ENCODE measurements at places on chromosomes 2 and 18.

DNA sequence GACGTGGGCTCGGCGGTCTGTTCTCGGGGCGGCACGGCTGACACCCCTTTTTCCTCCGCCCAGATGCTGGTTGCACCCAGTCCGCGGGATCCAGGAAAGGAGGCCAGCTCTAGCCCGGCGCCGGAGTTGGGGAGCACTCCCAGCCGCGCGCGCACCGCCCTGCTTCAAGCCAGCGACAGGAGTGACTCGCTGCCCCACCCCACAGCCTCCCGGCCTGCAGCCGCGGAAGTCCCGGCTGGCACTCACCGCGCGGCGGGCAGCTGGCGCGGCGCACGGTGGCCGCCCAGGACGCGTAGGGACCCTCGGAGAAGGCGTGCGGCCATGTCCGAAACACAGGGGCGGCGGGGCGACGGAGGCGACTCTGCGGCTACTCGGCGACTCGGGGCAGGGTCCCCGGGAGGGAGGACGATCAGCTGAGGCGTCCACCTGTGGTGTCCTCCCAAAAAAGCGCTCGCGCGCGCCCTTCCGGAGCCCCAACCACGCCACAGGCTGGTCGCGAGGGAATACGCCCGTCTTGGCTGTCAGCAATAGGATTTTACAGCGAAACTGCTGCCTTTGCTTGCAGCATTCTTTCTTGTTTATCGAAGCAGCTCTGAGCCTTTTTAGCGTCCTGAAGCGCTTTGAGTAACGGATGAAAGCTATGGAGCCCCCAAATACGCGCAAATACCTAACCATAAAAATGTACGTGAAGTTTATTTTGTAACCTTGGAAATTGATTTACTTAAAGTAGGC lies at the start of gene ACADL:
Gene ACADL, minus strand, starts transcription at position 507 of the 732 bp plus-strand sequence. Its CDS starts 184 bp downstream, at position 323.
- DNase-seq, result peak; percentile 82

GRCh38 chr18:76259711-76260110 lies 235.3 kb downstream of the ZNF516 start:
- DNase-seq, result peak; percentile 69

DNA sequence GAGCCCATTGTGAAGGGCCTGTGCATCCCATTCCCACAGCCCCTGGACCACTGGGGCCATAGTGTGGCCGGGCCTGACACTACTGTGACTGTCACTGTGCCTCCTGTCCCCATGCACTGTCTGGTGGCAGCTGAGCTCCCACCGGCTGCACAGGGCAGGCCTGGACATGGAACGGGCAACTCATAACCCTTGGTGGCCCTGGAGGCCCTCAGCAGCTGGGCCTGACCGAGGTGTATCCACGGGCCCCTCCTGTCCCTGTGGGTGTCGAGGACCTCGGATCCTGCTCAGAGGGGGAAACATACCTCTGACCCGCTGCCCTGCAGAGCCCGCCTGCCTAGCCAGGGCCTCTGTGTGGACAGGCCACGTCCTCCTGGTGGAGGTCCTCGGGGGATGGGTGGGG lies 7.8 kb upstream of the GAL3ST2 start:
- DNase-seq, result no peak

DNA sequence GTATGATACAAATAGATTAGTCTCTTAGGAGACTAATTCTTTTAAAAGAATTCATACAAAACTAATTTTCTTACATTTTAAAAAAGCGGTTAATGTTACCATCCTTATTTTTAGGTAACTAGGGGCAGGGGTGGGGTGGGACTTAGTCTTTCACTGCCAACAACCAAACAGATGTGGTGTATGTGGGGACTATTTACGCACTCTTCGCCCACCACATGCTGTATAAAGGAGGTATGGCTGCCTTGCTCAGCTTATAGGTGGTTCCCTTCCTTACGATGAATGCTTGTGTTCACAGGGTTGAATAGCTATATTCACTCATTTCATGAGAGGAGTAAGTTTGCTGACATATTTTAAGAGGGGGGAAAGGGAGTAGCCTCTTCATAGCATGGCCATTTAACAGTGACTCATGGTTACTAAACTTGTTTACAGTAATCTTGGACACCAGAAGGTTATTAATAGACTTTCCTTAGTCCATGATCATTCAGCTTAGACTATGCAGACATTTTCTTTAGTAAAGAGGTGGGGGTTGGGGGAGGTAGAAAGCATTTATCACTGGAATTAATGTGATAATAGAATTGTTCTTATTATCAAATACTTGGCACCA lies 61.8 kb downstream of the CAB39 start:
- DNase-seq, result no peak

GRCh38 chr2:127046579-127046978 lies 60.4 kb downstream of the BIN1 start:
- peak; percentile 22 for DNase-seq

DNA sequence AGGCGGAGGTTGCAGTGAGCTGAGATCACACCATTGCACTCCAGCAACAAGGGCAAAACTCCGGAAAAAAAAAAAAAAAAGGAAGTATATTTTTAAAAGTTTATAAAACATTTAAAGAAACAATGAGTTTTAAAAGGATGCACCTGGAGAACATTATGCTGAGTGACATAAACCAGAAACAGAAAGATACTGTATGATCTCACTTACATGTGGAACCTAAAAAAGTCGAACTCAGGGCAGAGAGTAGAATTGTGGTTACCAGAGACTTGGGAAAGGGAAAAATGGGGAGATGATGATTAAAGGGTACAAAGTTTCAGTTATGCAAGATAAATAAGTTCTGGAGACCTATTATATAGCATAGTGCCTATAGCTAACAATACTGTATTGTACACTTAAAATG lies 52.8 kb upstream of the RTN4 start:
- DNase-seq, result no peak

- no peak for DNase-seq
Observed at GRCh38 chr2:174729797-174730697, 34.2 kb downstream of the CHRNA1 start.

DNA sequence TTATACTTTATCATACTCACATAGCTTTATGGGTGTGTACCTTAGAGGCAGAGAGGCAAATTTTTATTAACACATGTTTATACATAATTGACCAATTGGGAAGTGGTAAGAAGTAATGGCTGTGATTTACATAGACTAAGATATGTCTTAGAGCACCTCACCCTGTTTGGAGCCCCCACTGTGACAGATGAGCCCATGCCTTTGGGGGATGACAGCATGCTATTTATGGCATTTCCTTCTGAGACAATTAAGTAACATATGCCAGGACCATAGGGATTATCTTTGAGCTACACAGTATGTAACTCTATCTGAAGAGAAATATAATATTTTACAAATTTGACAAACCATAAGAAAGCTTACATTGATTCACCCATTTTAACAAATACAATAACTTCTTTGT lies 1655.3 kb upstream of the ACVR2A start:
- DNase-seq, result no peak

DNA sequence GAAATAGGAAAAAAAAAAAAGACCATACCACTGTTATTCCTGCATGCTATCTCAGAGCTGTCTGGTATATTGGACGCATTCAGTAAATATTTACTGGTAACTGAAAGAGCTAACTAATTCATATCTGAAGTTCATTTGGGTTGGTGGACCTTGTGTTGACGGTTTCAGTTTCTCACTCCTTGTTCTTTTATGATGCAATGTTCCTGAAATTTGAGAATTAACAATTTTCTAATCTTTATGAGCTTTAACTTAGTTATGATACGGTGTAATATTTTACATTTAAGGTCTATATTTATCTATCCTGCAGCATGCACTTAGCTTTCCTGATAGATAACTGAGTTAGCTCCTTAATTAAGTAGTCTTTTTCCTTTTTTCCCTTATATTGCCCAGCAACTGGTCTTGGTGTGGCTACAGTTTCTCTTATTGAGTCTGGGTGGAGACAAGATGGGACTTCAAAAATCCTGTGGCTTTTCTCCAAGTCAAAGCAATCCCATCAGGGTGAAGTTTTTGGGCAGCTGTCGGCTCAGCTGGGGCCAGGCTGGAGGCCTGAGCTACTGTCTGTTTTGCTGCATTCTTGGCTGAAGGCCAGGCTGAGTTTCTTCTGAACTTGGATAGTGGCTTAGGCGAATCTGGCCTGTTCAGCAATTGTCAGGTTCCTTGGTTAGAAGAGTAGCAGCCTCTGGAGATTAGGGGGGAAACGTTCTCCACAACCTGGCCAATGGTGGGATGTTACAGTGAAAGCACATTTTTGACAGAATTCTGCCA lies 78.4 kb upstream of the MEX3C start:
- peak; percentile 48 for DNase-seq

DNA sequence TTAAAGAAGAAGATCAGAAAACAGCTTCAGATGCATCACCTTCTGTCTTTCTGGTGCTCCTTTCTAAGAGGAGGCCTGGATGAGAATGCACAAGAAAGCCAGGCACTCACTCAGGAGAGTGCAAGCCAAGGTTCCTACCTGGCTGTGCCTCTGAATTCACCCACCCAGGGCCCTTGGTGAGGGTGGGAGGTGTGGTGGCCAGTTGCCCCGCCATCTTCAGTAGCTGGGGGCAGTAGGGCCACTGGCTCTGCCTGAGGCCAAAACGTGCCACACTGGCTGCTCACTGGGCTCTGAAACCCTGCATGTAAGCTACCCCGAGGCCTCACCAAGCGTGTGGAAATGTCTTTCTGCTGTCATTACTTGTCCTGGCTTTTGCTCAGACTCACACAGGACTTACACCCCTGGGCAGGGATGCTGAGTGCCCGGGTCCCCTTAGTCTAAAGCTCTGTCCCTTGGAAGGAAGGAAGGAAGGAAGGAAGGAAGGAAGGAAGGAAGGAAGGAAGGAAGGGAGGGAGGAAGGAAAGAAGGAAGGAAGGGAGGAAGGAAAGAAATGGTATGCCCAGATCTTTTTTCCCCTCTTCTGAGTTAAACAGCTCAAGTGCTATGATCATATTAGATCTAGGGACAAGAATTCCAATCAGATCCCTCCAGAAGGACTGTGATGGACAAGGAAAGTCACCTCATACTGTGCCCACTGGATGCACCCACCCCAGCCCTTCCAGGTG lies 8.5 kb upstream of the LBH start:
- no peak for DNase-seq

GRCh38 chr2:102872388-102872787 lies 110.6 kb downstream of the TMEM182 start:
- no peak for DNase-seq

- DNase-seq, result no peak
Observed at GRCh38 chr18:36432880-36433555, 135.5 kb downstream of the FHOD3 start.

DNA sequence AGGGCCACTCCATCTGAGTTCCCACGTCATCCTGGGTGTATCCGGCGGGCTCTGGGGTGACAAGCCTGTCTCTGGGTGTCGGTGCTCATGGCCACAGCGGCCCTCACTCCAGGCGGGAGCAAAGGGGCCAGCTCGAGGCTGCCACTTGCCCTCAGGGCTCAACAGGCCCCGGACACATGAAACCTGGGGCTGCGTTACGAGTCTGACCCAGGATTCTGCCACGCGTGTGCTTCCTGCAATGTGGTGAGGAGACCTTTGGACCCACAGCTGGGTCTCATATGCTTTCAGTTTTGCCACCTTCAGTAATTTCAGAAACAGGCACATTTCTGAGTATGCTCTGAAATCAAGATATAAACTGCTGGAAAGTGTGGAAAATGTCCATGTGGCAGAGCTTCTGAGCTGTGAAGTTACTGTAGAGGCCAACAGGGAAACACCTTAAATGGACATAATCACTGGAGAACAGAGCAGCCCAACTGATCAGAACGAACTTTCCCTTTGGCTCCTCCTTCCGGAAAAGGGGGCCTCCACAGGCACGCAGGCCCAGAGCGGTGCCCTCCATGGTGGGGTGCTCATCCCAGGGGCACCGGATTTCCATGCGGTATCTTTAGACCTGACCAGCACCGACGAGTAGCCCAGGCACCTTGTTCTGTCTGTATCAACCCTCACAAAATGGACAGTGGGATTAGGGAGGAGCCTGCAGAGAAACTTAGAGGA lies 14.1 kb downstream of the PER2 start:
- no peak for DNase-seq

GRCh38 chr2:54289917-54290316 lies 33.9 kb upstream of the TSPYL6 start:
- DNase-seq, result no peak

- DNase-seq, result no peak
Observed at GRCh38 chr2:187617120-187617519, 62.9 kb upstream of the TFPI start.
